ENCODE measurements at places on chromosomes 7 and 10. TPM values are rescaled to one million over a fixed set of nuclear protein-coding genes. Genes with fewer than 3 reads are reported as not detected.
A peak's percentile ranks its signal among the peaks of the same experiment; 100 is the strongest.

GRCh38 chr10:44316187-44316921 lies 68.5 kb downstream of the CXCL12 start:
- no peak for DNase-seq

GRCh38 chr10:69974551-69975155 lies 78.0 kb upstream of the MACROH2A2 start:
- no peak for DNase-seq

- peak; percentile 11 for DNase-seq
Measured at GRCh38 chr7:85290269-85290668, 103.4 kb upstream of the SEMA3D start.

- no peak for DNase-seq
Measured at GRCh38 chr7:40873248-40873647, 738.4 kb downstream of the SUGCT start.

GRCh38 chr10:118958984-118959925 lies 70.3 kb upstream of the NANOS1 start:
- DNase-seq = no peak

The GHRHR gene
- not detected for total RNA-seq

- DNase-seq = no peak
Measured at GRCh38 chr7:134702366-134703240, 56.0 kb downstream of the BPGM start.

DNA sequence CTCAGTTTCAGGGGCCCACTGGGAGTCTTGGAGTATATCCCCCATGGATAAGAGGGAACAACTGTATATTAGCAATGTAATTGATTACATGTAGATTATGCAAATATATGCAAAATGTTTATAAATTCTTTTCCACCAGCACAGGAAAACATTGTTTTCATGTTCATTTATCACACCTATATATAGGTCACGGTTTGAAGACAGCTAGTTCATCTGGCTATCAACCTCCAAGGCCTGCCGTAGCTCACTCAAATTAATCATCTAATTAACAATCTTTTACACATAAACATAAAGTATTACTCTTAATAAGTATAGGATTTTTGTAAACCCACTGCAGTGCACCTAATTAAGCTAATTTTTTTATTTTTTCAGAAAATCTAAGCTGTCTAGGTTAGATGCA lies 53.7 kb upstream of the SP4 start:
- no peak for DNase-seq

DNA sequence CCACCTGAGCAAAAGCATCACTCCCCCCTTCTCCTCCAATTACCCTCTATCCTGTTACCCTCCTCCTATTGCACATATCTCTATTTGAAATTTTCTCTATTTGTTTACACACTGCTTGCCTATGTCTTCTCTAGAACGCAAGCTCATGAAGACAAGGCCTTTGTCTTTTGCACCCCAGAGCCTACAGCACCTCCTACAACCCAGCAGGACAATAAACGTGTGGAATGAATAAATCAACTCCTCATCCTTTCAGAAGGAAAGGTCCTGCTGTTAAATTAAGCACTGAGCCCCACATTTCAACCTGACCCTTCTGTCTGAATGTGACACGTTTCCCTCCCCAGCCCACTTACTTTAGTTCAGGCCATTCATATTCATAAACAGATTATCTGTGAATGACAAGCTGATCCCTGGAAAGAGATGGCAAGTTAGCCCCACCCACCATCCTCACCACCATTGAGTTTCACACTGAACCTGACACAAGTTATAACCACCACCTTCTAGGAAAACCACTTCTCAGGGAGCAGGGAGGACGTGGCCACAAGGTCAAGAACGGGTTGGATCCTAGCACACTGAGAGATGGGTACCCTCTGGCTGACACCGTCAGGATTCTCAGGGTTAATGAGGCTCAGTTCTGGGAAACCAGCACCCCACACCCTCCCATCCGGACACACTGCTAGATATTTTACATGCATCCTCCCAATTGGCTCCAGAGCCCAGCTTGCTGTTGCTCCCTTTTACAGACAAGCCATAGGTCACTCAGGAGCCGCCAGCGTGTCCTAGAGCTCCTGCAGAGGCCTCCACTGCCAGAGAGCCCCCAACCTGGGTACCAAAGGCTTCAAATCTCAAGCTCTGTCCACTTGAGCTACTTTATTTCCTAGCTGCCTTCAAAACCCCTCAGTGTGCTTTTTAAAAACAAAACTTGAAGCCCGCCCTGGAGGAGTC lies 934 bp downstream of the PRTFDC1 start:
- no peak for DNase-seq

The SUMF2 gene
- total RNA-seq = 135 TPM

The CNTNAP2 gene
- 0.54 TPM for total RNA-seq

DNA sequence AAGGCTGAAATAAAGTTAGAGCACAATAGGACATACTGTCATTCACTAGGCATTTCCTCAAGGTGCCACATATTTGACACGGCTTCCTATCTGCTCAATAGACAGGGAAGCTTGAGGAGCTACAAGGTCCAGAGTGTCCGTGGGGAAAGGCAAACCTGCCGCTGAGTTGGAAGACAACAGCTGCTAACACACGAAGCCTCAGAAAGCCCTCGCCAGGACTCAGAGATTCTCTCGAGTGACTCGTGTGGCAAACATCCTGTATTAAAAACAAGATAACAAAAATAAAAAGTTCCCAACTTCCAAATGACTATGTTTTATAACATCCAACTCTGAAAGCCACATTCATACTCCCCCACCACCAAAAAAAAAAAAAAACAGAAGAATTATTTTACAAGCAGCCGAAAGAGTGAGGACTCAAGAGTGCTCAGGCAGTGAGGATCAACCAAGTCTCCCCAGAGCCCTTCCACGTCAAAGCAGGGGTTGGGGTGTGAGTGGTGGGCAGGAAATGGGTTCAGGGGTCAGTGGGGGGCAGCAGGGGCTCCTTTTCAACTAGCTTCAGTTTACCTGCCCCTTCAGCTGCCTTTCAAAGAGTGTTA lies 67.6 kb downstream of the STK17A start:
- no peak for DNase-seq

GRCh38 chr7:93146472-93147141 lies 1.6 kb downstream of the SAMD9L start:
- DNase-seq = peak; percentile 70

- no peak for DNase-seq
Measured at GRCh38 chr7:127600885-127601284, 7.3 kb downstream of the FSCN3 start.

- DNase-seq = no peak
Measured at GRCh38 chr7:157524731-157525130, 187.9 kb downstream of the DNAJB6 start.

DNA sequence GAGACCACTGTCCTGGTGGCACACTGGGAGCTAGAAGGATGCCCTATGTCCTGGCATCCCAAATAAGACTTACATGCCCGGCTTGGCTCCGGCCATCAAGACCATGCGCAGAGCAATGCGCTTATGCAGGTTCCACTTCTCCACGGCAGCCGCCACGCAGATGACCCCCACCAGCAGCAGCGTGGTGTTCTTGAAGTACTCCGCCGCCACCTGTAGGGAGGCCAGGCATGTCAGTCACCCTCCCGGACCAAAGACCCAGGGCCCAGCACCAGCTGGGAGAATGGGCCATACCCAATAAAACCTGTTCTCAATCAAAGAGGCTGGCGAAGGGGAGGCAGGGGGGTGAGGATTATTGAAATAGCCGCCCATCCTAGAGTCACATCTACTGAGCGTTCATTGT lies 19.9 kb downstream of the SLC13A4 start:
- no peak for DNase-seq

DNA sequence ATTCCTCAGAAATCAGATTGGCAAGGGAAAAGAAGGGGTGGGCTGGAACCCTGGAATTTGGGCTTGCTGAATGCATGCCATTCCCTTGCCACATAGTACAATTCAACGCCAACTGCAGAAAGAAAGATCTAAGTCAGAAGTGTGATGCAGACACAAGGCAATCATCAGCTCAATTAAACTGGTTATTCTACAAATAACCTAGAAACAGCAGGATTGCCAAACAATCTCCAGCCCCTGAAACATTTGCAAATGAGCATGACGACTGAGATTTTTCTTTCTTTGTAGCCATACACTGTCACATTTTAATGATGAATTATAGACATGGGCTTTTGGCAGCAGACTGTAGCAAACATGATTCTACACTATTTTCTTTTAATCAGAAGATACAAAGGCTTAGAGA lies 16.5 kb upstream of the CREB5 start:
- no peak for DNase-seq

- DNase-seq = no peak
Measured at GRCh38 chr10:79905322-79906314, 43.3 kb downstream of the SFTPD start.

The MKX gene
- total RNA-seq = not detected

DNA sequence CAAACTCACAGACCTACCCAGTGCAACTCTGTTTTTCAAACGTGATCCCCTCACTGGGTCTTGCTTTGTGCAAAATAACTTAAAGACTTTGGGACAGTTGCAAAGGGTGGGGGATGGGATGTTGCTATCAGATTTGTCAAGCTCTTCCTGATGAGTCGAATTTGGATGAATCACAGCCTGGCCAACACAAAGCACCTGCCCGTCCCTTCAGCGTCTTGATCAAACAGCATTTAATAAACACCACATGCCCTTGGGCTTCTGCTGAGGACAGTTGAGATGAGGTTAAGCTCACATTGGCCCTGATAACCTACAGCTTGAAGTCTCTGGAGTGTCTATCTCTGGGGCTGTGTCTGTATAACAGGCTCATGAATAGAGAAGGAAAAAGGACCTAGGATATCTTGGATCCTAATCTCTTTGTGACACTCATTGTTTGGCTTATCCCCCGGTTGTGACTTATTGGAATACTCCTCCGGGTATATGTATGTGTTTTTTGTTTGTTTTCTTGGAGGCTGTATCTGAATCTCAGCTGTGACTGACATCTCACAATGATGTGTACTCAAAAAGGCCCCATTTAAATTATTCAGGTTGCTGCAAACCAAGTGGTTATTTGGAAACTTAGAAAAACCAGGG lies 132.6 kb upstream of the NAMPT start:
- no peak for DNase-seq

- DNase-seq = no peak
Measured at GRCh38 chr10:133391249-133391635, 2.7 kb upstream of the MTG1 start.

- no peak for DNase-seq
Measured at GRCh38 chr7:142001163-142001874, 5.6 kb downstream of the MGAM start.

- DNase-seq = peak; percentile 21
Measured at GRCh38 chr7:33744293-33745075, 160.9 kb upstream of the BMPER start.

DNA sequence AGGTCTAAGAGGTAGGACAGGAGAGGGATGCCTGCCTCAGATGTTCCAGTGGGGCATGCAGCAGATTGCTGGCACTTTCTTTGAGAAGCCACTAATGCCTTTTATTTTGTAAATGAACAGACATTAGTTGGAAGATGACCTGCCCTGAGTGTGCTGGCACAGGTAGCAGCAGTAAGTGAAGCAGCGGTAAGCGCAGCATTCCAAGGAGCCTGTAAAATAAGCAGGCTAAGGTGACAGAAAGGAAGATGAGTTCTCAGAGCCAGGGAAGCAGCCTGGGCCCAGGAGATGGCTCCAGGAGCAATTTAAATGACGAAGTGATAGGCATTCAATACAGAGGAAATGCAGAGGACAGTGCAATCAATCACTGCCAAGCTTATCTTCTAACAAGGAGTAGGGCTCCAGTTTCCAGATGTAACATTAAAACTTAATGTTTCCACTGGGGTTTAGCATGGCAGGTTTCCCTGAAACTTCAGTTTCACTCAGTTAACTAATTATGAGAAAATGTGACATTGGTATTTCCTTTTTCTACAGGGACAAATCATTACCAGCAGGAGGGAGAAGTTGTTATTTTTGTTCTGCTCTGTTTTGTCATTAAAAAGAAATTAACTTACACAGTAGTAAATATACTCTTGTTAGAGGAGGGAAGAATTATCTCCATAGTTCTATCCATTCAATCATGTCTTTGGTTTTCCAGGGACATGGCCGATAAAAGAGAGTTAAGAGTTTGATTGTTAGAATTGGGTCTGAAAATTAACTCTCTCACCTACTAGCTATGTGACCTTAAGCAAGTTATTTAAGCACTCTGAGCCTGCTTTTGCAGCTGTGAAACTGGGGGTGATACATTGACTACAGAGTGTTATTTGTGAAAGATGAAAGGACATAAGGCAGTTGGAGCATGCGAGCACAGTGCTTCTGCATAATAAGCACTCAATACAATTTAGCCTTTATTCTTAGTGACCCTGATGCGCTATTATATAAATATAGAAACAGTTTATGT lies 96.6 kb upstream of the PTN start:
- no peak for DNase-seq

DNA sequence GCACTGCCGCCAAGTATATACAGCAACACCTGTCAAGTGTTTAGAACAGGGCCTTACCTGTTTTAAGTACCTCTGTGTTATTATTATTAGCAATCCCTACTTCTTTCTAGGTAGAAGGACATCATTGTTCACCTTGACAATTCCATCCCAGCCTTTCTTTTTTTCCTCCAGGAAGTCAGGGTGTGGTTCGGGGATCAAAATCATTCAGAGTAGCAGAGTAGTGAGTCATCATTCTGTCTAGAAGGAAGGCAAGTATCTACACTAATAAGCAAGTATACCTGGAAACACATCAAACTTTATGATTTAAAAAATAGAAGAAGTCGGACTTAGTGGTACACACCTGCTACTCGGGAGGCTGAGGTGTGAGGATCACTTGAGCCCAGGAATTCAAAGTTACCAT lies 25.5 kb upstream of the CAPZA2 start:
- no peak for DNase-seq

DNA sequence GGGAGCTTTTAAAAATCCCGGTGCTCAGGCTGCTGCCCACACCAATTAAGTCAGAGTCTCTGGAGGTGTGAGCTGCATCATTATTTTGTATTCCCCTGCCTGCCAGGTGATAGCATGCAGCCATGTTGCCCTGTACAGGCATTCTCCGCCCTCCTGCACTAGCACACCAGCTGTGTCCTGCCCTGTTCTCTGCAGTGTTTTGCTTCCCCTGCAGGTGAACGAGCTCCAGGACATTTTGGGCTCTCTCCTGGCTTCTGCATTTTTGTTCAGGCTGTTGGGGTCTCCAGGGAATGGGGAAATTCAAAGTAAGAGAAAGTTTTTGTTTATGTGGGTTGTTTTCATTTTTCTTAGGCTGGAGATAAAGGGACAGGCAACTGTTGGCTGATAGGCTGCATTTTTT lies 271.0 kb upstream of the COBL start:
- no peak for DNase-seq

The NUTM2A gene
- 1.1 TPM for total RNA-seq

DNA sequence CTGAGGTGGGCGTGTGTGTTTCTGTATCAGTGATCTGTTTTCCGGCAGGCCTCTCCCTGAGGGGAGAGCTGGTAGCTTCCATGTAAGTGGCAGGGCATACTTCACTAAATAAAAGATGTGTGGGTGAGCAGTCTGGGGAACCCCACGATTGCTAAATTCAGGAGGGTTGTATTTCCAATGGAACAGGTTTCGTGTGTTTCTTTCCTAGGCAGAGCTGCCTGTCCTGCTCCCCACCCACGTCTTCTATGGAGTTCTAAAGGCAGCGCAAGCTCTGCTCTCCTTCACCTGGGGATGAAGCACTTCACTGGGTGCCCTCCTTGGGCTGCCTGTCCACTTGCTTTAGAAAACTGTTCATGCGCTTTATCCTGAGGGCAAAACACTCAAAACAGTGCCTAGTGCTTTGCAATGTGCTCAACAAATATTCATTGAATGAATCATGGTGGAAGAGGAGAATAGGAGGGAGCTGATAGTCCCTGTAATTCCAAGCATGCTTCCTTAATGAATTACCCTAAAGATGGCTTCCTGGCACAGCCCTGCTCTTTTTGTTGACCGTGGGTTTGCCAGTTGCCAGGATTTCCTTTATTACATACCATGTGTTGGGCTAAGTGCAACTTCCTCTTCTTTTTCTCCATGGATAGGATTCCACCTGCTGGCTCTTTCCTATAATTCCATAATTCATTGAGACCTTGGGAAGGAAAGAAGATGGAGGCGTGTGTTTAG lies 50.6 kb upstream of the SRPK2 start:
- no peak for DNase-seq

Data from hematopoietic multipotent progenitor cell (in vitro differentiated cells).